ENCODE measurements at places on chromosomes 2 and 18. TPM values are rescaled to one million over a fixed set of nuclear protein-coding genes. Genes with fewer than 3 reads are reported as not detected.

GRCh38 chr2:179605341-179605740, 256.1 kb downstream of the ZNF385B start:
- DNase-seq = no peak
- no peaks in the 10 kb centered on the region for H3K36me3 ChIP-seq
- no peaks in the 10 kb centered on the region for H3K27me3 ChIP-seq
- no peak overlapping the region for H3K4me3 ChIP-seq

DNA sequence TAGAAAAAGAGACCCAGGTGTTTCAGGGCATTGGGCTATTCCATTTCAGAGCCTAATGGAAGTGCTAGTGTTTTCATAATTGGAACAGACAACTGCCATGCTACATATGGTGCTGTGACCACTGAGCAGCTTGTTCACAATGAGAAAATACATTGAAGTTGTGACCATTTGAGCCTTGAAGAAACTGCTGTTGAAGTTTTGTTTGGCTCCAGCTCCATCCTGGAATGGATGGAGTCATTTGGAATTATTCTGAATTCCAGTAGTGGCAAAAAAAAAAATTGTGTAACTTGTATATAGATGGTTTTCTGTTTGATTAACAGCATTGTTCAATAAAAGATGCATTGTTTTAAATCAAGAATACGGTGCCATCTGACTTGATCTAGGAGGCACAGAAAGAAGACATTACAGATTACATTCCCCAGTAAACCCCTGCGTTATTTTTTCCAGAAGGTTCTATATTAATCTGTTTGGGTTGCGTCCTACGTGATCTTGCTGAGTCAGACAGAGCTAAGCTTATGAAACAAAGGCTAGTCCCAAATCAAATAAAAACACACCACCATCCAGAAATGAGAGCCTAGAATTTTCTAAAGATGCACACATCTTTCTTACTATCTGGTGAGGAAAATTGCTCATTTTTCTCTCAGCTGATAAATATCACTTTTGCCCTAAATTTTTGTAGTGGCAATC, 19.2 kb downstream of the FMNL2 start:
- no peaks in the 10 kb centered on the region for H3K27me3 ChIP-seq
- DNase-seq = no peak
- peaks cover 10% of the 10 kb centered on the region for H3K36me3 ChIP-seq
- no peaks in the 10 kb centered on the region for H3K4me1 ChIP-seq
- no peak overlapping the region for H3K27ac ChIP-seq
- H3K4me3 ChIP-seq = no peak overlapping the region

Gene CXCR1
- not detected for total RNA-seq

DNA sequence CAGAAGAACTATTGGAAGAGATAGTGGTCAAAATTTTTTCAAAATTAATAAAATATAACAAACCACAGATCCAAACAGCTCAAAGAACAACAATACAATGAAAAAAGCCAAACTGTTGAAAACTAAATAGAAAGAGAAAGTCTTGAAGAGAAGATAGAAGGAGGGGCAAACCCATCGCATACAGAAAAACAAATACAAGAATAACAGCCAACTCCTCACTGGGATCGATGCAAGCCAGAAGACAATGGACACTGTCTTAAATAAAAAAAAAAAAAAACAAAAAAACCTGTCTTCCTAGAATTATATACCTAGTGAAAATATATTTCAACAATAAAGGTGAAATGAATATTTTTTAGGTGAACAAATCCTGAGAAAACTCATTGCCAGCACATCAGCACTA, 34.1 kb upstream of the ARHGAP25 start:
- H3K27ac ChIP-seq = no peak overlapping the region
- H3K4me3 ChIP-seq = no peak overlapping the region
- H3K4me1 ChIP-seq = no peaks in the 10 kb centered on the region
- H3K27me3 ChIP-seq = no peaks in the 10 kb centered on the region

Gene RUFY4
- total RNA-seq = 0.44 TPM

Gene MAP3K19
- total RNA-seq = not detected

Gene EN1
- not detected for total RNA-seq

DNA sequence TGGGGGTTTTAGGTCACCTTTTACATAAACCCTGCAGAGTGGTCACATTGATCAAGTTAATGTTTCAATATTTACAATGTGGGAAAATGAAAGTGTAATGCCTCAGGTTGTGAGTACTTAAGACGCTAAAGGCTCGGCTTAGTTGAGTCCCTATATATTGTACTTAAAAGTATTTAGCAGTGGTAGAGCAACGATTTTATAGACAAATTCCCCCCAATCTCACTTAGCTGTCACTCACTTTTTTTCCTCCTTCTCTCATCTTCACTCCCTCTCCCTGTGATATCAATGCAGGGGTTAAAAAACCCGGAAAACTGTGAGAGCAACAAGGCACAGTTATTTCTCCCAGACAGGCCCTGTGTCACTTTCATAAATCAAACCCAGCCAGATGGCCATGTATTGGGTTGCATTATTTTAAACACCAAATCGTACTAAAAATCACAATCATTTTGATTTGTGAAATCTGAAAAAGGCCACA, 5.4 kb downstream of the POU3F3 start:
- no peaks in the 10 kb centered on the region for H3K36me3 ChIP-seq
- H3K4me3 ChIP-seq = no peak overlapping the region
- peaks cover 76% of the 10 kb centered on the region for H3K27me3 ChIP-seq
- no peaks in the 10 kb centered on the region for H3K4me1 ChIP-seq
- no peak for DNase-seq
- H3K27ac ChIP-seq = no peak overlapping the region

GRCh38 chr18:28284132-28284531, 107.2 kb upstream of the CDH2 start:
- peaks cover 4% of the 10 kb centered on the region for H3K27me3 ChIP-seq
- H3K4me3 ChIP-seq = no peak overlapping the region
- H3K27ac ChIP-seq = no peak overlapping the region
- peaks cover 3% of the 10 kb centered on the region for H3K36me3 ChIP-seq
- H3K4me1 ChIP-seq = no peaks in the 10 kb centered on the region

GRCh38 chr18:61541673-61542072, 208.4 kb downstream of the CDH20 start:
- H3K27me3 ChIP-seq = no peaks in the 10 kb centered on the region
- no peak overlapping the region for H3K27ac ChIP-seq
- no peak overlapping the region for H3K4me3 ChIP-seq
- no peaks in the 10 kb centered on the region for H3K36me3 ChIP-seq
- H3K4me1 ChIP-seq = no peaks in the 10 kb centered on the region

- no peak for DNase-seq
- no peaks in the 10 kb centered on the region for H3K27me3 ChIP-seq
- H3K27ac ChIP-seq = no peak overlapping the region
- no peaks in the 10 kb centered on the region for H3K36me3 ChIP-seq
- H3K4me1 ChIP-seq = no peaks in the 10 kb centered on the region
Measured at GRCh38 chr2:191539068-191539467, 138.9 kb upstream of the NABP1 start.

- H3K4me3 ChIP-seq = no peak overlapping the region
- no peak for DNase-seq
- no peak overlapping the region for H3K27ac ChIP-seq
- no peaks in the 10 kb centered on the region for H3K36me3 ChIP-seq
- H3K27me3 ChIP-seq = no peaks in the 10 kb centered on the region
- no peaks in the 10 kb centered on the region for H3K4me1 ChIP-seq
Measured at GRCh38 chr2:12435430-12436222, 281.1 kb upstream of the TRIB2 start.

DNA sequence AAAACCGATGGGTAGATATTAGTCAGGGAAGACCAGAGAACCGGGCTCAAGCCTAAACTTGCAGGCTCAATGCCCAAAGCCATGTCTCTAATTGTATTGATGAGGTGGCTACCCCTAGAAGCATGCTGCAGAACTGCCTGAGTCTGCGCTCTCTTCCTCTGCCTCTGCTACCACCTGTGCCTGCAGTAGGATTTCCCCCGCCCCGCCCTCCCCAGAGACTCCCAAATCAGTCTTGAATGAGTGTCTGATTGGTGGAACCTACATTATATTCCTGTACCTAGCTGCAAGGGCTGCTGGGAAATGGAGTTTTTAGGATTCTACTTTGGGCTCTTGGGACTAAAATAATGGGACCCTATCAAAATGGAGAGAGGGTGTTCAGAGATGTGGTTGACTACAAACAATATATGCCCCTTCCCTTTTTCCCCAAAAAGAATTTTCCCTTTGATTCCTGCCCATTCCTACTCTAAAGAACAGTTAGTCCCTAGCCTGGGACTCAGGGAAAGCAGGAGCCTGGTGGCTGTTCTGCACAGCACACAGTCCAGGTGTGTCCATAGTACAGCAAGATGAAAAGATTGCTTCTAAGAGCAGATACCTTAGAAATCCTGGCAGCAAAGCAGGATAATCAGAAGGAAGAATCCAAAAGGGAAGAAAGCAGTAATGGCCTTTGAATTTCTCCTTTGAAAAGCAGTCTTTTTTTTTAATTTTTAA, 12.5 kb downstream of the GRP start:
- no peaks in the 10 kb centered on the region for H3K36me3 ChIP-seq
- H3K4me1 ChIP-seq = no peaks in the 10 kb centered on the region
- H3K4me3 ChIP-seq = no peak overlapping the region

- H3K27me3 ChIP-seq = no peaks in the 10 kb centered on the region
- DNase-seq = no peak
- peaks cover 3% of the 10 kb centered on the region for H3K4me1 ChIP-seq
- no peak overlapping the region for H3K27ac ChIP-seq
Measured at GRCh38 chr2:157894694-157895435, 18.7 kb upstream of the ACVR1 start.

DNA sequence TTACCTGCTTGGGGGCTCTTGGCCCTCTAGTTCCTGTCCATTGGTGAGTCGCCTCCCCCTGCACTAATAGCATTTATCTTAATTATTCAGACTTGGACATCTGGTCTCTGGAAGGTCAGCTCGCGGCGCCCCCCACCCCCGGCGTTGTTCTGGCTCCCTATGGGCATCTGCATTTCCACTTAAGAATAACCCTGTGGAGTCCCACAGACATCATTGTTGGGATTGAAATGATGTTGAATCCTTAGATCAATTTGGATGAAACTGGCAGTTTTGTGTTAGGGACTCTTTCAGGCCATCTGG, 313.8 kb upstream of the HS6ST1 start:
- H3K36me3 ChIP-seq = no peaks in the 10 kb centered on the region
- H3K4me1 ChIP-seq = peaks cover under 1% of the 10 kb centered on the region
- no peak for DNase-seq
- no peak overlapping the region for H3K27ac ChIP-seq
- H3K27me3 ChIP-seq = no peaks in the 10 kb centered on the region
- no peak overlapping the region for H3K4me3 ChIP-seq

DNA sequence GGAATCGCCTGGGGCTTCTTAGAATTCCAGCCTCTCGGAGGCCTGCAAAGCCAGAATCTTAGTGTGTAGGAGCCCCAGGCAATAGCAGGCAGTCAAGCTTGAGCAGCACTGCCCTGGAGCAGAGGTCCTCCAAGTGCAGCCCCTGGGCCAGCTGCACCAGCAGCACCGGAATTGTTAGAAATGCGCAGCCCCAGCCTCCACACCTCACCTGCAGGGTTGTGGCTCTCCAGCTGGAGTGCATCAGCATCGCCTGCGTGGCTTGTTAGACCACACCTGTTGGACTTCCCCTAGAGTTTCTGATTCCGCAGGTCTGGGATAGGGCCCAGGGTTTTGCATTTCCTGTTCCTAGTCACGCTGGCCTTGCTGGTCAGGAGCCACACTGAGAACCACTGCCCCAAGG, 100.3 kb downstream of the ASAP2 start:
- no peak for DNase-seq
- no peak overlapping the region for H3K4me3 ChIP-seq

DNA sequence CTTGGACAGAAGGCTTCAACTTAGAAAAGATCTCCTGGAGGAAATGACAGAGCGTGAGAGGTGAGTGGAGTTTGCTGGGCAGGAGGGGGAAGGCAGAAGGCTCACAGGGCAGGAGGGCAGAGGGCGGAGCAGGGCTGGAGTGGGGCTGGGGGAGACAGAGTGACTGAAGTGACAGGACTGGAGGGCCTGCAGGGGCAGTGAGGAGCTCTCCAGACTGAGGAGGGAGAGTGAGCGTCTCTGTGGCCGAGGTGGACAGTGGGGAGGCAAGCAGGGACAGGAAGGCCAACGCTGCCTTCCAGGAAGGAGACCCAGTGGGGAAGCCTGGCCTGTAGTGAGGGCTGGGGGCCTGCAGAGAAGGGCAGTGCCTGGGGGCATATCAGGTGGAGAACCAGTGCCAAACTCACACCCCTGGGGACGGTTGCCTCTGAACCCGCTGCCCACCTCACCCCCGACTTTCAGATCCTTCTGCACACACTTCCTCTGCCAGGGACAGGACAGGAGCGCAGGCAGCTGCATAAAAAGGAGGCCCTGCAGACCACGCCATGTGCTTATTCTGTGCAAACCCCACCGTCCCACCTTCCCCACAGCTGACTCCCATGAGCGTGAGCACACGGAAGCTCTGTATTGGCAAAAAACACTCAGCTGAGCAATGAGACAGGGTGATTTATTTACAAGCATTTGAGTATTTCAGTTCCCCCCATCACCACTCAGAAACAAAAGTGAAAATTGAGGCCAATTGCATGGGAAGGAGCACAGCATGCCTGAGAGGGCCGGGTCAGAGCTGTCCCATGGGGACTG, 244.3 kb downstream of the FAM210A start:
- peaks cover 4% of the 10 kb centered on the region for H3K4me1 ChIP-seq
- H3K36me3 ChIP-seq = peaks cover 6% of the 10 kb centered on the region
- no peak overlapping the region for H3K4me3 ChIP-seq
- no peak overlapping the region for H3K27ac ChIP-seq
- H3K27me3 ChIP-seq = no peaks in the 10 kb centered on the region

Gene GALNT5
- 0.17 TPM for total RNA-seq

Gene ITPRIPL1
- total RNA-seq = 16.3 TPM

DNA sequence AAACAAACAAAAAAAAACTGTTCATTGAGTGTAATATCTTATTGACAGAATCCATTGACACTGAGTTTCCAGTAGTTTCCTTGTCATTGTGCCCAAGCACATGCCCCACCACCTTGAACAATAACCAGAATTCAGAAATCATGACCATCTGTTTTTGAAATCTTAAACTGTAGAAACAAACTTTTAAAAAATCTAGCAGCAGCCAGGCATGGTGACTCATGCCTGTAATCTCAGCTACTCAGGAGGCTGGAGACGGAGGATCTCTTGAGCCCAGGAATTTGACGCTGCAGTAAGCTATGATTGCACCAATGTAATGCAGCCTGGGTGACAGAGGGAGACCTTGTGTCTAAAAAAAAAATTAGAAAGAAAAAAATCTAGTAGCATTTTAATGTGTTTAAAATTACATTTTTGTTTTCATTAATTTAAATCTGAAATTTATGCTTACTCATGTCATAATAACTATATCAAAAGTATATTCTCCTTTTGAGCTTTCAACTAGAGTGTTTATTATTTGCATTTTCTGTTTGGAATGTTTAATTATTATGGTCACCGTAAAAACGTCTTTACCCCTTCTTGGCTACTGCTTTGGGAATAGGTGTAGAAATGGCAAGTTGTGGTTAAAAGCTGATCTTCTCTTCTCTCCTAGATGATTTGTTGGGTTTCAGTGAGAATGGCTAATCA, 25.2 kb upstream of the STON1 start:
- no peaks in the 10 kb centered on the region for H3K27me3 ChIP-seq
- no peak for DNase-seq
- peaks cover 36% of the 10 kb centered on the region for H3K36me3 ChIP-seq
- H3K27ac ChIP-seq = no peak overlapping the region

DNA sequence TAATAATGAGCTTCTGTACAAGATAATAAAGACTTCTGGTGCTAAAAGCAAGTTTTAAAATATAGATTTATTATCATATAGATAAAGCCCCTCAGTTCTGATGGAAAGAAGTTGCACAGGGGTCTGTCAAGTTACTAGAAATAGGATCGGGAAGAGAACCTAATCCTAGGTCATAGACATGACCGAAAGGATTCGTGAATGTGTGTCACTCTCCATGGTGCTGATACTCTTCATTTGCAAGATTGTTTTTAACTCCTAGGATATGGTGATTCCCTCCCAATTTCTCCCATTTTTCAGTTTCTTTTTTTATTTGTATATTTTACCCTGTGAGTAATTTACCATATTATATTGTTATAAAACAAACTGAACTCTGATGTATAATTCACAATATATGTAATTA, 58.9 kb upstream of the CTNNA2 start:
- H3K27me3 ChIP-seq = no peaks in the 10 kb centered on the region
- DNase-seq = no peak
- H3K4me1 ChIP-seq = peaks cover 4% of the 10 kb centered on the region
- no peak overlapping the region for H3K27ac ChIP-seq
